GM12892 (cell line): ENCODE measurements at places on chromosomes 7 and 10.

DNA sequence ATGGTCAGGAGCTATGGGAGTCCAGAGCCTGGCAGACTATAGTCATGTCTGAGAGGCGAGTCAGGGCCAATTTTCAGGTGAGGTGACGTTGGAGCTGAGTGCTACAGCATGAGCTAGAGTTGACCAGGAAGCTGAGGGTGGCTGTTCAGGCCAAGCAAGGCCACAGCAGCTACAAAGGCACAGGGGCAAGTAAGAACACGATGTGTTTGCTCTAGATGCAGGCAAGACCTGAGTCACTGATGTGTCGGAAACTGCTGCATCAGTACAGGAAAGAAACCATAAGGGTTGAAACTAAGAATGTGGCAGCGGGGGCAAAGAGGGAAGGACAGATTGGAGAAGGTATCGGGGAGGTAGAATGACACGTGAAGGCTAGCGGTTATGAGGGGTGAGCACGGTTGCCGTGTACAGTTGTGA is 11.8 kb upstream of the RRP12 start:
- no peak for DNase-seq

- no peak for DNase-seq
Observed at GRCh38 chr10:20059084-20059835, 243.0 kb downstream of the PLXDC2 start.

GRCh38 chr10:110893559-110894179 is 21.9 kb downstream of the PDCD4 start:
- DNase-seq: no peak

GRCh38 chr7:112419543-112420130 is 30.6 kb upstream of the IFRD1 start:
- DNase-seq: no peak

GRCh38 chr10:124348801-124349200 is 69.9 kb downstream of the OAT start:
- DNase-seq: no peak

- no peak for DNase-seq
Observed at GRCh38 chr10:98131619-98132018, 2.8 kb upstream of the R3HCC1L start.

- DNase-seq: no peak
Observed at GRCh38 chr7:69395061-69395714, 203.1 kb upstream of the AUTS2 start.
